CD4-positive, alpha-beta T cell treated with Interferon alpha-2 for 1 hour (primary cell): ENCODE measurements at places on chromosomes 2 and 18.

- DNase-seq: no peak
These were observed 42.6 kb upstream of the RNF152 start for GRCh38 chr18:61935362-61935761.

GRCh38 chr2:221874444-221874843 is 302.3 kb upstream of the EPHA4 start:
- DNase-seq: no peak

GRCh38 chr18:39918847-39919246 is 2036.2 kb upstream of the PIK3C3 start:
- DNase-seq: no peak

GRCh38 chr2:103004426-103004942 is 242.7 kb downstream of the TMEM182 start:
- no peak for DNase-seq

DNA sequence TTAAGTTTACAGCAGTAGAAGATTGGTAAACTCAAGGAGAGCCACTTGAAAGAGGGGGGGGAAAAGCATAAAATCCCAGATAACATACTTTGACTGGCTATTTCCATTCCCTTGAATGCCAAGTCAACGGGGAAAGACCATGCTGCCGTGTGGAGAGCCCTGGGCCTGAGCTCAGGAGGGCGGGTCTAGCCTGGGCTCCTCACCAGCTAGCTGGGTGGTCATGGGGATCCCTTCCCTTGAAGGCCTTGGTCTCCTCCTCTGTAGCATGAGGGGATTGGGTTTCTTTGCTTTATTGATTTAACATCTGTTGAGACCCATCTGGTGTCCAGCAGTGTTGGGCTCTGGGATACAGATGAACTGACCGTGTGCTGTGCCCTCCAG is 35.0 kb downstream of the TEX51 start:
- DNase-seq: no peak

- no peak for DNase-seq
These were observed 259.4 kb downstream of the GBX2 start for GRCh38 chr2:235908826-235909225.

GRCh38 chr2:85938456-85938855 is 49.7 kb upstream of the ST3GAL5 start:
- DNase-seq: no peak

DNA sequence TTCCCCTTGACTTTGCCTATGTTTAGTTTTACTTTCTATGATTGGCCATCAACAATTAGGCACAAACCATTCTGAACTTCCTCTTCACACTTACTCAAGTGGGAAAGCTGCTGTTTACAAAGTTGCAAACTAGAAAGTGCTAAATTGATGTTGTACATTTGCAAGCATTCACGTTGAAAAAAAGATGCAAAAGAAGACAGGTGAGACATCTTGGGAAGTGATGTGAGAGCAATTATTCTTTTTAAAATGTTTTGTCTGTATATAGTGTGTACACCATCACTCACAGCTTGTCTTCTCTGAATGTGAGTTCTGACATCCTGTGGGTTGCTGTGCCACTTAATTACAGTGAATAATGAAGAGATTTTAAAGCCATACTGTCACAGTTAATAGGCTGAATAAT is 874.1 kb upstream of the LRATD1 start:
- no peak for DNase-seq

DNA sequence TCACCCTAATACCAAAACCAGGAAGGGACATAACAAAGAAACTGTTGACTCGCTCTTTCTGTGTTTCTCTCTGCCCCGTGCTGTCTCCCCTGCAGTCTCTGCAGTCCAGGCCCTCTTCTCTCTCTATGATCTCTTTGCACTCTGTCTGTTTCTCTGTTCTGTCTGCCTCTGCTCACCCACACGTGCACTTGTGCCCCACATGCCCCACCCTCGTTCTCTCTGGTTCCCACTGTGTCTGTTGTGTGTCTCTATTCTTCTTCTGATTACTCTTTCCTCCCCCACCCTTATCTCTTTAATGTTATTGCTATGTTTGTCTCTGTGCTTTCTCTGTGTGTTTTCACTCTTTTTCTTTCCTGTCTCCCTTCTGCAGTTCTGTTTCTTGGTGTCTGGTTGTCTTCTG is 54.0 kb downstream of the NAT8 start:
- DNase-seq: no peak

DNA sequence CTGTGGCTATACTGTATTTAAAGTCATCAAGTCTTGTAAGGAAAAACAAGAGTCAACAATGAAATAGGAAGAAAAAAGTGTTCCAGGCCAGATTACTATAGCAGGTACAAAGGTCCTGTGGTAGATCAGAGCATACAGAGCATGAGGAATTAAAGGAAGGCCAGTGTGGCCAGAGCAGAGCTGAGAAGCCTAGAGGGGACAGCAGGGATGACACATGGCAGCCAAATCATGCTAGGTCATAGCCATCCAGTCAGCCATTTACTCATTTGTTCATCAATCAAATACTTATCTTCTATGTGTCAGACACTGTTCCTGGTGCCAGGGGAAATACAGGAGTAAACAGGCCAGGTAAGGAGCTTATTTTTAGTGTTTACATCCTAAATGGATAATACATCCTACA is 24.3 kb downstream of the ADD2 start:
- DNase-seq: no peak

DNA sequence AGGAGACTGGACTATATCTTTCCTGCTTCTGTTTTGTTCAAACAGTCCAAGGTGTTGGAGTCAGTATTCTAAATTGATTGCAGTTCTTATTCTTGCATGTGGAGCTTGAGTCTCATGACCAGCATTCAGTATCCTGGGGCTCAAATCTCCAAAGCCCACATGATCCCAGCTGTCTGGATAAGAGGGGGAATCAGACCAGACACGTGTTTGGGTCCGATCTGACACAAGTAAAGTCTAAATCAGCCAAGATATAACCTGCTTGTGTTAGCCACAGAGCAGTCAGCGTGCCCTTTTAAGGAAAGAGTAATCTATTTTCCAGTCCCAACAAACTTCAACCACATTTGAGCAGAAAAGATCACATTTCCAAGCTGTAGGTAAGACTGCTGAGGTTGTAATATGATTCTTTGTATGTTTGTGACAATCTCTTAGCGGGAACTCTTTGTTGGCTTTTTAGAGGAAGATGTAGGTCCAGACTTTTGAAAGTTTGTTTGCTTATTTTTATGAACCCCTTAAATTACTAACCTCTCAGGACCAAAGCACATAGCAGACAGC is 334.6 kb downstream of the SLC4A3 start:
- no peak for DNase-seq
